Heart left ventricle (tissue), 16 donors: ENCODE measurements at places on chromosomes 11 and 22.

DNA sequence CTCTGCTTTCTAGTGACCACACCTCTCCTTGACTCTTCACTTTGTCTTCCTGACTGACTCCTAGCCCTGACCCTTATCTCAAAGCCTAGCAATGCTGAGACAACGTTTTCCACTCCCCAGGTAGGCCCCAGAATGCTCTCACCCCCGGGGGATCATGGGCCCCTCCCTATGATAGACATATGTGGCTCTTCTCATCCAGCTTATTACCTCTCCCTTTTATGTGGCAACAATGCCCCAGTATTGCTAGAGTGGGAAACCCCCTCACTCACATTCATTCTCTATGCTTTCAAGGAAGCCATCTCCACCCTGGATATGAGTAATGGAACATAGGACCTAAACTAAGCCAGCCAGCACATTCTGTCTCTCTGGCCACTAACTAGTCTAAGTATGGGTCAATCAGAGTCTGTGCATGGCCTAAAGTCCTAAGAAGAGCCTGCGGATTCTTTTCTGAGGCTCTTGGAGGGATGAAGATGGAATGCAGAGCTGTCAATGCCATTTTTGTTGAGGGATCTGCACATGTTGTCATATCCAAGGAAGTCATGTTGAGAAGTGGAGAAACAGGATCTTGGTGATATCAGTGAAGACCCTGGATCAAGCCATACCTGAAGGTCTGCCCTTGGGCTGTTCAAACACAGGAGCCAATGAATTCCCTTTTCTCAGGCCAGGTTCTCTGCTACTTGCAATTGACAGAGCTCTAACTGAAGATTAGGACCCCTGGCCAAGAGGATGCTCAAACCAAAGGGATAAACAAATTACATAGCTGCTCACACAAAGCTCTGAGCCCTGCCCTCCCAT is 79.8 kb upstream of the GRK3 start:
- DNase-seq = no peak

DNA sequence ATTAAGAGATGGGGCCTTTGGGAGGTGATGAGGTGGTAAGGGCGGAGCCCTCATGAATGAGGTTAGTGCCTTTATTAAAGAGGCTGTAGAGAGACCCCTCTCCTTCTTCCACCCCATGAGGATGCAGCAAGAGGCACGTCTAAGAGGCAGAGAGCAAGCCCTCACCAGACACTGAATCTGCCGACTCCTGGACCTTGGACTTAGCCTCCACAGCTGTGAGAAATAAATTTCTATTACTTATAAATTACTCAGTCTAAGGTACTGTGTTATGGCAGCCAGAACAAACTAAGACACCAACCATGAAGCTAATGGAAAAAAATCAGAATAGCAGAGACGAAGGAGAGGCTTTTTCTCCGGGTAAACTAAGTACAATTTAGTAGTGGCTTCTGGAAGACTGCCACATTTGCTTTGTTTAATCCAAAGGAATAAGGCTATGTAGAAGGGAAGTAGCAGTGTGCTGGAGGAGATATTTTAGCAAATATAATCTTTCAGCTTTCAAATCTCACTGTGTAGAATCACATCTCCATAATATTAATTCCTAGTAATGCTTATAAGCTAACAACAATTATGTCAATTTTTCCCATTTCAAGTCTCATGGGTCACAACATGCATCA is 12.3 kb upstream of the SIK2 start:
- DNase-seq = no peak

DNA sequence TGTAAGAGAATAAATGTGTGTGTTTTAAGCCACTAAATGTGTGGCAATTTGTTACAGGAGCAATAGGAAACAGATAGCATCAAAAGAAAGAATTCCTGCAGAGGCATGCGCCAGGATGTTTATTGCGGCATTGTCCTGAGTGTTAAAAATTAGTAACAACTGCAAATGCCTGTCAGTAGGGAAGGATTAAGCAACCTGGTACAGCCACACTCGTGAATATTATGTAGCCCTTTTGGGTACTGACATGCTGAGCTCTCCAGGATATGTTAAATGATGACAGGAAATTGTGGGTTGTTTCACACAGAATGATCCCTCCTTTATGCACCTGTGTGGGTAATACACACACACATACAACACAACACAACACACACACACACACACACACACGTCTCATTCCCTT is 69.7 kb upstream of the MYOD1 start:
- DNase-seq = no peak

DNA sequence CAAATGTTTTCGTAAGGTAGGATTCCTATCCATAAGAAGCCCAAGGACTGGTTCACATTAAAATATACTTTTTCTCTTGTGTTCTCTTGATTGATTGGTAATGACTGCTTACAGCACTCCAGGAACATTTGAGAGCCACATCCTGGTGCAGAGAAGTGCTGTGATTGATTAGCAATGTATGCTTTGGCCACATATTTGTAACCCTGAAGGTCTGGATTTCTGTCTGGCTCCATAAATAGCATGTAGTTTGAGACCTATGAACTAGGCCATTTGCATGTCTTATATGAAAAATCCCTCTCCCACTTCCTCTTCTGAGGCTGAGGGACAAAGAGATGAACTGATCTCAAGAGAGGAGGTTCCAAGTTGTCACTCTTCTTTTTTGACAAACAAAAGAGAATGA is 49.3 kb upstream of the CD44 start:
- DNase-seq = no peak

DNA sequence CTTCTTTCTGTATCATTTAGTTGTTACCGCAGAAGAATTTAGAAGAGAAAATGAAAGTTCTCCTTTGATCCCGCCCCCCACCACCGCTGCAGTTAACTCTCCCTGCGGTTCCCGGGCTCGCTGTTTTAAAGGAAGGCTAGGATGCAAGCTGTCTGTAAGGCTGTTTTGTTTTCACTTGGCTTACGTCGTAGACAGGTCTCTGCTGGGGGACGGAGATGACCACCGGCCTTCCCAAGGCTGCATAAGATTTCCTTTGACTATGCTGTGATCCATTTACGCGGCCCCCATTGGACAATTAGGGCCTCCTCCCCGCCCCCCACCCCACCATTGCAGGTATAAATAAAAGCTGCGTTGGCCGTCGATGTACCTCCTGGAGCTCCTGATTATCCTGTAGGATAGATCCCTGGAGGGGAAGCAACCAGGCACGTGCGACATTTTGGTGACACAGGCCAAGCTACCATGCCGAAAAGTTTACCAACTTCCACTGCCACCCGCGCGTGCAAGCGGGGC is 1.4 kb upstream of the CPT1A start:
- DNase-seq = no peak

GRCh38 chr11:30174265-30175020 is 56.4 kb upstream of the FSHB start:
- no peak for DNase-seq

DNA sequence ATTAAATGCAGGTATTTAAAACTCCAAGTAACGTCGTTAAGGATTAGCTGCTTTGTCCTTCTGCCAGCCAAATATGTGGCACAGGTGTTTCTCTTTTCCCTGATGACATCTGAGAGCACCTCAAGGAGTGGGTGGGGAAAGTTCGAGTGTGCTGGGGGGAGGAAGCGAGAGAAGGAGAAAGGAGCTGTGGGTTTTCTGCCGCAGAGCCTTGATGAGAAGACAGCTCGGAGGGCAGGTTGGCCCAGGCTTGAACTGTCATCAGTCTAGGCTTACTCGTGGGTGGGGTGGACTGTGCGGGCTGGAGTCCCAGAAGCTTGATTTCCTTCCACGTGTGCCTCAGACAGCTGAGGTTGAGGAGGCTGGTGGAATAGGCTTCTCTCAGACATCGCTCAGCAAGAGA is 15.2 kb upstream of the SORL1-AS1 start:
- DNase-seq = no peak

- no peak for DNase-seq
These were observed 32.1 kb upstream of the SLC5A12 start for GRCh38 chr11:26753723-26754504.

DNA sequence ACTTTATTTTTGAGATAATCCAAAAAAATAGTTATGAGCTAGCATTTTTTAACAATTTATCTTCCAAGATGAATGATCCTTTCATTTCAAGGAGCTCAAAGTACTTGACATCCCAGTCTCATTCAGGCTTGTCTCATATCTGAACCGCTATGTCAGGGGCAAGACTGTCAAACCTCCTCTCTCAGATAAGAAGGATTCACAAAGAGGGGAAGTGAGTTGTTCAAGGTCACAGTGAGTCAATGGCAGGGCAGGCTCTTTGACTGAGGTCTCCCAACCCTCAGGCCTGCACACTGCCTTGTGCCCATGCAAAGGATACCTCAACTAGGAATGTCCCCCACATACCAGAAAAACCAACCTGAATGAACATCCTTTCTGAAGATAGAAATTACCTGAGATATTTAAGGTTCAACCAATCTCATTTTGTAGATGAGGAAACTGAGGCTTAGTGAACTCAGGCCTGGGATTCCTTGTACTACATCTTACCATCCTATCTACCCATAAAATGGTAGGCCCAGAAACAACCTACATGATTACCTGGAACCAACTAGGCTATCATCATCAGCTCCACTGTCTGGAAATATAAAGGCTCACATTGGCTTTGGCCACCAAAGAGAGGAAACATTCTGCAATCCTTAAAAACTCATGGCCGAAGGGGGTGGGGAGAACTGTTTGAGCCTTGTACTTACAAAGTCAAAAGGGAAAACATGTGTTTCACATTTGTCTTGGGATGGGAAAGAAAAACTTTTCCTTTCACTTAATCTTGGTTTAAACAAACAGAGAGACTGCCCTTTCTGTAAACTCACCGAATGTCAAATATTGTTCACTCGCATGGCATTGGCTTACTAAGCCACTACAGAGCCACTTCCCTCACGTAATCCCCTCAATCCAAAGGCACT is 51.1 kb downstream of the LIF start:
- no peak for DNase-seq

DNA sequence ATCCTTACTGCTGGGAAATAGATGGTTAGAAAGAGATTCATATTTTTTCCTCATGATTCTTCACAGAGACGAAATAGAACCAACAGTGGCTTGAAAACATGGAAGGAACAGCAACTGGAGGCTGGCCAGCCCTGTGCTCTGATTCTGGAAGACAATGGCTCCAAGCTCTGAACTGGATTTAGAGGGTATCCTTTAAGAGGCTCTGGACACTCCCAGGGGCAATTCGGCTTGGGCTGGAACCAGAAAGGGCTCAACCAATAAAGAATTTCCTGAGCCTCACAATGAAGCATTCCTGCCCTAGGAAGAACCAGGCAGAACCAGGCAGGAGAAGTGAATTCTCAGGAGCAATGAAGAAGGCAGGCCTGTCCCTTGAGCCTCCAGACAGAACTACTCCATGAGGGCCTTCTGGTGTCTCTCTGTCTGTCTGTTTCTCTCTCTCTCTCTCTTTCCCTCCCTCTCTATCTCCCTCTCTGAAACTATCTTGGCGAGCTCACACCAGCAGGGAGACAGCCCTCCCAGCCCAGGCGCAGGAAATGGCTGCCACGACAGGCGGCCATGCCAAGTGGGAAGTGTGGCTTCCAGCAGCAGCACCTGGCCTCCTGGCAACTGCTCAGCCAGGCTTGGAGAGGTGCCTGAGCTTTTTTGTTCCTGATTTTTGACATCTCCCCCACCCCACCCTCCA is 93.3 kb downstream of the RCN1 start:
- DNase-seq = no peak

DNA sequence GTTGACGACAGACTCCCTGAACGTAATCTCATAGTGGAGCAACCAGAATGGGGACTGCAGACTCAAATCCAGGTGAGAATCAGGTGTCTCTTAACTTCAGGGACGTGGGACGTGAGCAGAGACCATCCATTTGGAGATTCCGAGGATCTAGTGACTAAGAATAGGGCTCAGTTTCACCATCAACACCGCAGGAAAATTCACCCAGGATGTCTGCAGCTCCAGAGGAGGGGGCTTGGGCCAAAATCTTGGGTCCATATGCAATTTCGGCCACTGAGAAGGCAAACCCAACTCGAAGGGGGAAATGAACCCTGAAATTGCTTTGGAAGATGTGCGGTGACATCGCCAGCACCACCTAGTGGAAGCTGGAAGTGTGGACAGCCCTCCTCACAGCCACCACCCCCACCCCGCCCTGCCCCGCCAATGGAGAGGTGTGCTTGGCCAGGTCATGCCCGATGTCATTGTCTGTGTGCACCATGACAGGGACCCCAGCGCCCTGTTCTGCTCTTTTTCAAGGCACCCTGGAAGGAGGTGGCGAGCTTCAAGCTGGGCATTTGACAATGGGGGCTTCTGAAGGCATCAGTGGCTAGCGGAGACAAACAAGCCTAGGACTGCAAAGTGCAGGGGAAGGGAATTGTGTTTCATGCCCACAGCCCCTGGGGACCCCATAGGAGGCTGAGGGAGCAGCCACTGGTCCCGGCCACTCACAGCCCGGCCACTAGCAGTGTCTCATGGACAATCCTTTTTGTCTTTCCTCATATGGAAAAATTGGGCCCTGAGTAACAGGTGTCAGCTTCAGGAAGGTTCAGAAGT is 24.8 kb downstream of the APOL1 start:
- DNase-seq = peak; percentile 60

- DNase-seq = peak; percentile 30
These were observed 4.0 kb downstream of the TECTA start for GRCh38 chr11:121105063-121105480.

GRCh38 chr11:126575849-126576248 is 220.4 kb downstream of the ST3GAL4 start:
- DNase-seq = no peak

DNA sequence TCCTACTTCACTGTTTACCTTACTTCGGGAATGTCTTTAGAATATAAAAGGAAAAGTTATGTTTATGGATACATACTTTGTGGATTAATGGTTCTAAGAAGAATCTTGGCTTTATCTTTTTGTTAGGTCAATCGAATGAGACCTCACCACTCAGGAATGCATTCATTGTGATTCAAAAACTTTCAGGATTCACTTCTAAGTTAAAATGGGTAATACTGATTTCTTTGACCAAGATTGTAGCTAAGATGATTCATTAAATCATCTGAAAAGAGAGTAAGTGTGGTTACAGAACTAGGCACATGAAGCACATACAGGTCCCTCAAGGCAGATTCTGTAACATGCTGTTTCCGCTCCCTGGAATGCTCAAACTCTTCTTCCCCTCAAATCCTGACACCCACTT is 716.4 kb downstream of the KCNA4 start:
- no peak for DNase-seq

DNA sequence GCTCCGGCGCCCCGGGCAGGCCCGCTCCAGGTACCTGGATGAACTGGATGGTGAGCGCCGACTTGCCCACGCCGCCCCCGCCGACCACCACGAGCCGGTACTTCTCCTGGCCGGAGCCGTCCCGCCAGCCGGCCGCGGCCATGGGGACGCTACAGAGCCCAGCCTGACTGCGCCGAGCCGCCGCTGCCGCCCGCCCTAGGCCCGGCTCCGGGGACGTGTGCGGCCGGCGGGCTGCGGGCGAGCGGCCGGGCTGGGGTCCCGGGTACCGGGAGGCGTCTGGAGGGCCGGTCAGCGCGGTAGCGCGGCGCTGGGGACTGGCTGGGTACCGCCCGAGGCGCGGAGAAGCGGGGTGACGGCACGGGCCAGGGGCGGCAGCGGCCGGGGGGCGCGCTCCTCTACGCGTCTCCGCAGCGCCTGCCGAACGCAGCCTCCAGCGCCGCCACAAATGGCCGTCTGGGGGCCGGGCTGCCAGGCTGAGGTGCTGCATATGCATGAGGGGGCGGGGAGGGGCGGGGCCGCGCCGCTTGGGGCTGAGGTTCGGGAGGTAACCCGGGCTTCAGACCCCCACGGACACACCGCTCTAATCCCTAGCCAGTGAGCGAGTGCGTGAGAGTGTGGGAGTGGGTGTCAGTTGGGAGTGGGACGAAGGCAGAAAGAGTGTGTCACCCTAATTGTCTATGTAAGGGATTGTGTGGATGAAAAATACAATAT is at the start of gene RRAS2:
Gene RRAS2 (minus strand): TSS at position 455 of the 711 bp plus-strand sequence. CDS start 313 bp downstream, at position 142.
- DNase-seq = peak; percentile 78

GRCh38 chr22:48950151-48950915 is 877.3 kb downstream of the BRD1 start:
- no peak for DNase-seq

- peak; percentile 66 for DNase-seq
These were observed 346 bp downstream of the FJX1 start for GRCh38 chr11:35618497-35619115.
